ENCODE measurements at places on chromosomes 1 and 21. TPM values are rescaled to one million over a fixed set of nuclear protein-coding genes. Genes with fewer than 3 reads are reported as not detected.

The SKI gene
- total RNA-seq = 25.8 TPM

The PPFIA4 gene
- 0.38 TPM for total RNA-seq

The LCE1A gene
- total RNA-seq = not detected

The RGS8 gene
- not detected for total RNA-seq

The GOLT1A gene
- 4.6 TPM for total RNA-seq

The ICOSLG gene
- 2.0 TPM for total RNA-seq
